ENCODE measurements at places on chromosomes 13 and 19. TPM values are rescaled to one million over a fixed set of nuclear protein-coding genes. Genes with fewer than 3 reads are reported as not detected.

Gene EDDM13
- not detected for total RNA-seq

Gene CACNG7
- total RNA-seq: not detected

Gene BEST2
- not detected for total RNA-seq

Gene RANBP3
- total RNA-seq: 22.8 TPM

Gene SIGLEC11
- 1.3 TPM for total RNA-seq

Gene CHERP
- 27.2 TPM for total RNA-seq

Gene MAST1
- total RNA-seq: 0.86 TPM

Gene PPFIA3
- 2.3 TPM for total RNA-seq

Gene TTC9B
- total RNA-seq: not detected

Gene NUFIP1
- 1.6 TPM for total RNA-seq

Gene MEF2B
- 2.8 TPM for total RNA-seq

Gene ZNF492
- total RNA-seq: not detected

Gene FUT3
- total RNA-seq: 0.93 TPM

Gene PTGER1
- total RNA-seq: 0.13 TPM

Gene HIF3A
- 8.9 TPM for total RNA-seq

Gene NXNL1
- total RNA-seq: not detected

Gene UBE2L5
- total RNA-seq: not detected

Gene SIGLEC8
- 1.1 TPM for total RNA-seq

Gene KIRREL2
- 0.20 TPM for total RNA-seq

Gene KLHL26
- total RNA-seq: 6.1 TPM

Gene VSTM1
- total RNA-seq: not detected

Gene FEM1A
- 6.2 TPM for total RNA-seq

GRCh38 chr13:26951581-26952177 is 191.1 kb upstream of the GPR12 start:
- peak; percentile 85 for DNase-seq

DNA sequence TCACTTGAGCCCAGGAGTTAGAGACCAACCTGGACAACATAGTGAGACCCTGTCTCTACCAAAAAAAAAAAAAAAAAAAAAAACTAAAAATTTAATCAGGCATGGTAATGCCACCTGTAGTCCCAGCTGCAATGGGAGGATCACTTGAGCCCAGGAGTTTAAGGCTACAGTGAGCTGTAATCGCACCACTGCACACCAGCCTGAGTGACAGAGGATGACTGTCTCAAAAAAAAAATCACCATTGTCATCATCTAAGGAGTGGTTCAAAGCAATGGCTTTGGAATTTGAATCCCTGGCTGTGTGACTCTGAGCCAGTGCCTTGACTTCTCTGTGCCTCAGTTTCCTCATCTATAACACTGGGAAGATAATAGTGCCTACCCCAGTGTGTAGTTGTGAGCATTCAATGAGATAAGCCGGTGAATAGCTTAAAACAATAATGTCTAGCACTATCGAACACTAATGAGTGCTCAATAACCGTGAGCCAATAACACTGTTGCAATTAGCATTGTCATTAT is 11.5 kb downstream of the IGSF23 start:
- no peak for DNase-seq

DNA sequence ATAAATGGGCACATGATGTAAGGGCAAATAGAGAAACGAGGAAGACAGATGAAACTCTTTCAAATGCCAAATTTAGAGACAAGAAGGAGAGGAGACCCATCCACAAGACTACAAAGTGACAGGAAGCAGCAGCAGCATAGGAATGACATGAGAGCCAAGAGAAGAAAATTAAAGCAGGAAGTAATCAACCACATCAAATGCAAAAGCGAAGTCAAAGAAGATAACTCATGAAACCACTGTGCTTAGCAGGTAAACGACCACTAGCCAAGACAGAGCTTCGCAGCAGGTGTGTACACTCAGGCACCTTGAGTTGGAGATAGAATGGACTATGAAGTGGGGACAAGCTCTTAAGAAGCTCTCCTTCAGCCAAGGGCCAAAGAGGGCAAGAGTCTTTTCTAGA is 64.1 kb downstream of the KLF12 start:
- DNase-seq: no peak

DNA sequence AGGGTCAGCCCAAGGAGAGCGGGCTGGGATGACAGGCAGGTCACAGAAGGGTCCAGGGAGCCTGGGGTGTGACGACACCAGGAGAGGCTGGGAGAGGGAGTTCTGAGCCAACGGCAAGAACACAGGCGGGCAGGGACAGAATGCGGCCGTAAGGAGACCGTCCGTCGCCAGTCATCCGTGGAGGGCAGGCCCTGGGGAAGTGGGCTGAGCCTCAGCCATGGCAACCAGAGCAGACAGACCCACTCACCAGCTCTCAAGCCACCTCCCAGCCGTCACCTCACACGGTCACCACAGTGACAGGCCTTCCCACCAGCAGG is 3.7 kb upstream of the TMEM86B start:
- DNase-seq: no peak

GRCh38 chr13:100513987-100514670 is 74.5 kb downstream of the GGACT start:
- no peak for DNase-seq

- DNase-seq: no peak
Observed at GRCh38 chr13:77537289-77537919, 1.9 kb downstream of the SCEL start.

- no peak for DNase-seq
Observed at GRCh38 chr13:45468635-45469034, 3.9 kb downstream of the COG3 start.

DNA sequence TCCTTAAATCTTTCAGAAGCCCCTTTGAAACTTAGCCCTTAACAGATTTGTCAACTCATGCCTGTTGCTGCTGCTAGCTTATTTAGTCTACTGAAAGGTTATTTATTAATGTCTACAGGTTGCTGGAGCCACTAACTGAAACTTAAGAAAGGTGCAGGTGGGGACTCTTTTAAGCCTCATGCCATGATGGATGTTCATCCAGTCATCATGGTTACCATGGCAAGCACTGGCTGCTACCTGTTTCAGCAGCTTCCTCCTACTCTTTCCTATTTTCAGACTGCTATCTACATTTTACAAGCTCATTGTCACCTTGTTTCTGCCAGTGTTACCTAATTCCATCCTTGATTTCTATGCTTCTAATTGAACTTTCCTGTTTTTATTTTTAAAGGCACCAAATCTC is 27.1 kb downstream of the DGKH start:
- DNase-seq: no peak

- no peak for DNase-seq
Observed at GRCh38 chr13:20119960-20120359, 40.9 kb downstream of the GJA3 start.

- DNase-seq: no peak
Observed at GRCh38 chr13:47858042-47859025, 142.7 kb downstream of the SUCLA2 start.

DNA sequence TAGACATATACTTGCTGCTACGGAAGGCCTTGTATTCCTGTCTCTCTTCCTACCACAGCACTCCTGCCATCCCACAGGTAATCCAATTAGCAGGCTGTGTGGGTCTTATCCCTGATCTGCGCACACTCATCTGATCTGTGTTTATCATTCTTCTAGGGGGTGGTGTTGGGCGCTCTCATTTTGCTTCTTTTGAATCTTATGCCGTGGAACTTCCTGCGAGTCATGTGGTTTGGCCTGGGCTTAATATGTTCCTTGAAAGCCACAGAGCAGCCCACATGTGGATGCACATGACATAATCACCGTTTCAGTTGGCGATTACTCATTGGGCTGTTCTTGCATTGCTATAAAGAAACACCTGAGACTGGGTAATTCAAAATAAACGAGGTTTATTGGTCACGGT is 7.5 kb downstream of the RASA3 start:
- DNase-seq: no peak

GRCh38 chr13:32535115-32535514 is 3.5 kb downstream of the N4BP2L2 start:
- no peak for DNase-seq

GRCh38 chr19:3135961-3136683 is at the start of gene GNA15:
TSS of gene GNA15 (plus strand) at chr19:3136033. CDS start at chr19:3136451, 418 bp downstream.
- no peak for DNase-seq

DNA sequence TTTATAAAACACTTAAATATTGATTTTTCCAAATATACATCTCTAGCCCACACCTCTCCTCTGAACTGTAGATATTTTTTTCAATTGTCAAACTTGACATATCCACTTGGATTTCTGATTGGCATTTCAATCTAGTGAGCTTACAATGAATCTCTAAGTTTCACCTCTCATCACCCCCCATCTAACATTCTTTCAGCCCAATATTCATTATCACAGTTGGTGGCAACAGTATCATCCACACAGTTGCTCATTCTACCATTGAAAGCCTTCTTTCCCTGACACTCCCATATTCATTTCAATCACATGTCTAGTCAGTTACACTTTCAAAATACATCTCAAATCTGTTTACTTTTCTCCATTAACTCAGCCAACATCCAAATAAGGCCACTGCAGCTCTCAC is 385.2 kb downstream of the PCDH20 start:
- DNase-seq: no peak

GRCh38 chr13:83232626-83233025 is 649.6 kb downstream of the SLITRK1 start:
- no peak for DNase-seq

GRCh38 chr19:33300009-33300893 is 2.1 kb downstream of the CEBPA start:
- peak; percentile 61 for DNase-seq

DNA sequence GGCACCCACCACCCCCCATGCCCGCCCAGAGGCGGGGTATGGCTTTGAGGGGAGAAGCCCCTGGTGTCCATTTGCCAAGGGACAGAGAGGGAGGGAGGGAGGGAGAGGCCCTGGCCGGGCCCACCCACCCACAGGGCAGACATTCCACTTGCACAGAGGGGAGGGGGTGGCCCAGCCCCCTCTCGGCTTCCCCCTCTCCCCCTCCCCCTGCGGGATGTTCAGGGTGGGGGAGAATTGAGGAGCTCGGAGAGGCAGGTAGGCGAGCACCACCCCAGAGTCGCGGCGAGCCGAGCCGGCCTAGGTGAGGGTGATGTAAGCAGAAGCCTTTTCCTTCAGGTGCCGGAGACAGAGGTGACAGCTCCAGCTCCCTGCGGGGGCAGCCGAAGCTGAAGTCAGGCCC is 12.3 kb downstream of the DPF1 start:
- no peak for DNase-seq

DNA sequence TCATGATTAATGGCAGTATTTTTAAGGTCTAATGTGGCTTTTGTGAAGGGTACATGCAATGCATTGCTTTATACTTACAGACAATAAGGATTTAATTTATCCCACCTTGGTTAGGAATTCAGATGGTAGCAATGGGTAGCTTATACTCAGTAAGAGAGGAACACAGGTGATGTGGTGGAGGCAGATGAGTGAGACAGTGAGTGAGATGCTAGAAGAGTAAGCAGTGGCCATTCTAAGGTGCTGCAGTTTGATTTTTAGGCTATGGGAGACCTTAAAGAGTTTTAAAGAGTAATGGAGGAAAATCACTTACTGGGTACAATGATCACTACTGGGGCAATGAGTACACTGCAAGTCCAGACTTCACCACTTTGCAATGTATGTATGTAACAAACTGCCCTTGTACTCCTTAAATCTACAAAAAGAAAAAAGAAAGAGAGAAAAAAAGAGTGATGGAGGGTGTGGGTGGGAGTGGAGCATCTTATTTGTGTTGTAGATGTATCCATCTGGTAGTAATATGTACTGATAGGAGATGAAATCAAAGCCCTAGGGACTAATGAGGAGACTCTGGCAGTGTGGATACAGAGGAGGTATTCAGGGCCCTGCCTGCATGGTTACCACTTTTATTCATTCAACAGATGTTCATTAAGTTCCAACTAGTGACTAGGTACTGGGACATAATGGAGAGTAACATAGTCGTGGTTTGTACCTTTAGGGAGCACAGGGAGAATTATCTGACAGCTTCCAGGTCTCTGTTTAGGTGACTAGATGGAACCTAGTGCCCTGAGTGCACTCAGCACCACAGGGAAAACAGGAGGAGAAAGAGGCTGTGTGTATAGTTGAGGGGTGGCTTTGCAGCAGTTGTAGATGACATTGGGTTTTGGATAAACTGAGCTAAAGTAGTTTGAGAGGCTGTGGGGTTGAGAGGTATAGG is 99.0 kb downstream of the GPC6 start:
- no peak for DNase-seq

- no peak for DNase-seq
Observed at GRCh38 chr13:28684257-28684656, 25.3 kb downstream of the POMP start.

GRCh38 chr19:48203222-48203793 is 32.8 kb downstream of the ZSWIM9 start:
- DNase-seq: peak; percentile 11

DNA sequence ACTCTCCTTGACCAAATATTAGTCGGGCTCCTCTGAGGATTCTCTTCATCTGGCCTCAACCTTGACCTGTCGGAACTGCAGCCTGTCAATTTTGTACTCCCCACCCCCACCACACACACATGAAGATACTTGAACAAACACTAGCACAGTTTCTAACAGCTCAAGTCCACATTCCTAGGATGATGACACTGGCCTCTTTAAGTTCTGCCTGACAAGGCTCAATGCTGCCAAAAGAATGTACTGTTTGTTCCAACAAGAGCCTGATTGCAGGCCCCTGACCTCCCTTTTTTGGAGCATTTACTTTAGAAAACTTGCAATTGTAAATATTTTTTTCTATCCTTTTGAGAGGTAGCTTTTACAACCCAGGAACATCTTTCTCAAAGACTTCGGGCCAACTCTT is 169.2 kb upstream of the IRS2 start:
- no peak for DNase-seq

- DNase-seq: no peak
Observed at GRCh38 chr19:30029721-30030510, 87.9 kb downstream of the URI1 start.

GRCh38 chr19:17671906-17672305 is 16.2 kb downstream of the UNC13A start:
- DNase-seq: no peak

DNA sequence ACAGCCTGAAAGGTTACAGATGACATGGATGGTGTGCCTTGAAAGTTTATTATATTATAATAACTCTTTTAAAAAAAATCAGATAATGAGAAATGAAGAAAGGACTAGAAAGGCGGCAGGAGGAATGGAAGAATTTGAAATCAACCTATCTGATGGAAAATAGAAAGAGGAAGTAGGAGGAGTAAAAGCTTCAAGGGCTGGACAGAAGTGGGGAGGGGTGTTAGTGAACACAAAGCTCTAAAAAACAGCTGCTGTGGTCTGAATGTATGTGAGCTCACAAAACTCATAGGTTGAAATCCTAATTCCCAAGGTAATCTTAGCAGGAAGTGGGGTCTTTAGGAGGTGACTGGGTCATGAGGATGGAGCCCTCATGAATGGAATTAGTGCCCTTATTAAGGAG is 19.5 kb downstream of the CCDC70 start:
- no peak for DNase-seq

GRCh38 chr13:112828756-112829155 is 138.9 kb downstream of the ATP11A start:
- no peak for DNase-seq

All from left lobe of liver (tissue), 2 donors.